ENCODE measurements at places on chromosomes 1 and 21.

DNA sequence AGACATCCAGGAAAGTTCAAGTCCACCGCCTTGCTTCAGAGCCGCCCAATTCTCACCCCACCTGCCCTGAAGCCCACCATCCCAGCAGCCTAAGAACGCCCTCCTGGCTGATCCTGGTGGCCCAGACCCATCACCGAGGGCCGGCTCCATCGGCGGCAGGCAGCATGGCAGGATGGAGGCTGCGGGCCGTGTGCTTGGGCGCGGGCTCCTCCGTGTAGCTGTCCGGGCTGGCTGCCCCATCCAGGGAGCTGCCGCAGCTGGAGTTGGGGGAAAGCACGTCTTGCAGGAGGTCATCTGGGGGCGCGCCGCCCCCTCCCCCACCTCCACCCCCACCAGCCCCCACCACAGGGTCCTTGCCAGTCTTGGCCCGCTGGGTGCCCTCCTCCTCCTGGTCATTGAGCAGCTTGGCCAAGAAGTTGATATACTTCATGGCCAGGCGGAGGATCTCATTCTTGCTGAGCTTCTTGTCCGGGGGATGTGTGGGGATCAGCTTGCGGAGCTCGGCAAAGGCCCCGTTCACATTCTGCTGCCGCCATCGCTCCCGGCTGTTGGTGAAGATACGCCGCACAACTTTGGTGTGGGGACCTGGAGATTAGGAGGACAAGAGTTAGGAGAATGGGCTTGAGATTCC, 12.3 kb downstream of the TAL1 start:
- no peak for DNase-seq

DNA sequence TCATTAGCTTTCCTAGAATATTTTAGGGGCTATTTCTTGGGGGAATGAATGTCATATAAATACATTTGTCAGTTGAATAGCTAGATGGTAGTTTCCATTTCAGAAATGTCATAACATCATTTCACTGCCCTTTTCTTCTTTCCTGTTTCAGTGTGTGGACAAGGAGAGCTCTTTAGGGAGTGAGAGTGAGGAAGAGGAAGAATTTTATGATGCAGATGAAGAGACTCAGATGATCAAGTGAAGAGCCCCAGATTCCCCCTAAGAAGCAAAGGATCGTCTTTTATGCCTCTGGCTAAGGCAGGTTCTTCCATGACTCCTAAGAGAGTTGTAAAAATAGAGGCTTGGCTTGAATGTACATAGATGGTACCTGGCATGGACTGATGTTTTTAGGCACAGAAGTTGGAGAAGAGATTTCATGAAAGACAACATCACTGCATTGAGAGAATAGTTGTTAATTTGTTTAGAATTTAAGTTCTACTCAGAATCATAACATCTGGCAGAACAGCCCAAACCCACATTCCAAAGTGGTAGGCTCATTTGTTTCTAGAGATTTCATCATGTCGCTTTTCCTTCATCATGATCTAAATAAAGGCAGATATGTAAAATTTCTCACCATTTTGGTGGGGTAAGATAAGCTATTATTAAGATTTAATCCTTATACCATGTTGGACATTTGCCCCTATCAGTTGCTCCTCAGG, 44.2 kb upstream of the MAB21L3 start:
- no peak for DNase-seq

DNA sequence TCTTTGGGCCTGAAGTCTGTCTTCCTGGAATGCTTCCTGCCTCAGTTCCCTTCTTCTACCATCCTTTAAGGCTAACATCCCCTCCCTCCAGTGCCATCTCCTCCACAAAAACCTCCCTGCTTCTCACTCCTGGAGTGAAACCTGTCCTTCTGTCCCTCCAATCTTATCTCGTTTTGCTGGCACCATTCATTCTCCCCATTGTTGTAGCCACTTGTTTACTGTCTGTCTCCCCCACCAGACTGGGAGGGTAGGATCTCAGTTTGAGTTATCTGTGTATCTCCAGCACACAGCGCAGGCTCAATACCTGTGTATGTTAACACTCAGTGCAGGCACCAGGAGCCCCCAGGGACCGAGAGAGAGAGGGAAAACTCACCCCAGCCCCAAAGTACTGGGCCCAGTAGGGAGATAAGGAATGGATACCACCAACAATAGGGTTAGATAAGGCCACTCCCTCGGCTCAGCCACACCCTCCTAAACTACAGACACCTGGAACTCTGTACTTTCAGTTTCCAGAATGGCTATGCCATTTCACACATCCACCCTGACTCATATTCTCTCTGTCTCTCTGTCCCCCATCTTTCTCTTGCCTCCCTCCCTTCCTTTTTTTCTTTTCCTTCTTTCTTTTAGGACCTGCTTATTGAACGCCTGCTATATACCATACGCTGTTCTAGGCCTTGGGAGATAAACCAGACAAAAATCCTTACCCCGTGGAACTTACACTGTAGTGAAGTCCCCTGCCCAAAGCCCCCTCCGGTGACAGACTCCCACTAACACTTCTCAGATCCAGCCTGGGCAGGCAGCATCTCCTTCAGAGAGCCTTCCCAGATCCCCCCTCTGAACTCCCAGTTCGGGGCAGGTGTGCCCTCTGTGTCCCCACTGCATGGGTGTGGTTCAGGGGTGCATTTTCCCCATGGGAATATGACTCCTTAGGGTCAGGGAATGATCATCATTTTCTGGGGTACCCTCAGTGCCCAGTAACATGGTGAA, 3.3 kb upstream of the SSBP3 start:
- no peak for DNase-seq

- DNase-seq, result no peak
These were observed 95.1 kb downstream of the KIAA0319L start for GRCh38 chr1:35461966-35462651.

DNA sequence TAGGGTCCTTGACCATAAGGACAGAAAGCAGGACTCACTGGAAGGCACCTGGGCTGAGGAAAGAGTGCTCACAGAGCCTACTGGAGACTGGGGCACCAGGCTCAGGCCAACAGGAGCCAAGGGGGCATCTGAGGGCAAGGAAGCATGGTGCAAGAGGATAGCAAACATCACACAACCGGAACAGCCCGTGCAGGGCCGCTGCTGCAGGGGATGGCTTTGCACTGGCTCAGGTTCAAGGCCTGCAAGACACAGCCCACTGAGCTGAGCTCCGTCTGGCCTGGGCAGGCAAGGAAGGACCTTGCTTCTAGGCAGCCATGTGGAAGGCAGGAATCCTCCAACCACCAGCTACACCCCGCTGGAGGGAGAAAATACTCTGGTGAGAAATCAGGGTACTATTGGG, 59.8 kb upstream of the KIF26B start:
- DNase-seq, result no peak

GRCh38 chr1:87706203-87706602, 377.5 kb downstream of the LMO4 start:
- DNase-seq, result no peak

DNA sequence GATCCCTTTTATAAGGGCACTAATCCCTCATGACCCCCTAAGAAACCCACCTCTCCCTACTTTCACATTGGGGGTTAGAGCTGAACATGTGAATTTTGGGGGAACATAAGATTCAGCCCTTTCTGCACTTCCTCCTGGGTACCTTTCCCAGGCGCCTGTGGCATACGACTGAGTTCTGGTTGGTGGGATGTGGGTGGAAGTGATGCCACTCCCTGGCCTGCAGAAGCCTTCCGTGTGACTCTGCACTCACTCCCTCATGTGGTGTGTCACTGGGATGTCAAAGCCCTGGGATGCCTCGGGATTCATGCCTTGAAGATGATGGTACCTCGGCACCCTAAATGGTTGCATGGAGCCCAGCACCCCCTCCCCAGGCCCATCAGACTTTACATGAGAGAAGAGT, 28.3 kb upstream of the VASH2 start:
- no peak for DNase-seq

- no peak for DNase-seq
These were observed 22.2 kb upstream of the RAP1A start for GRCh38 chr1:111597426-111597825.

- DNase-seq, result no peak
These were observed 7.5 kb upstream of the ZNF436 start for GRCh38 chr1:23376890-23377811.

DNA sequence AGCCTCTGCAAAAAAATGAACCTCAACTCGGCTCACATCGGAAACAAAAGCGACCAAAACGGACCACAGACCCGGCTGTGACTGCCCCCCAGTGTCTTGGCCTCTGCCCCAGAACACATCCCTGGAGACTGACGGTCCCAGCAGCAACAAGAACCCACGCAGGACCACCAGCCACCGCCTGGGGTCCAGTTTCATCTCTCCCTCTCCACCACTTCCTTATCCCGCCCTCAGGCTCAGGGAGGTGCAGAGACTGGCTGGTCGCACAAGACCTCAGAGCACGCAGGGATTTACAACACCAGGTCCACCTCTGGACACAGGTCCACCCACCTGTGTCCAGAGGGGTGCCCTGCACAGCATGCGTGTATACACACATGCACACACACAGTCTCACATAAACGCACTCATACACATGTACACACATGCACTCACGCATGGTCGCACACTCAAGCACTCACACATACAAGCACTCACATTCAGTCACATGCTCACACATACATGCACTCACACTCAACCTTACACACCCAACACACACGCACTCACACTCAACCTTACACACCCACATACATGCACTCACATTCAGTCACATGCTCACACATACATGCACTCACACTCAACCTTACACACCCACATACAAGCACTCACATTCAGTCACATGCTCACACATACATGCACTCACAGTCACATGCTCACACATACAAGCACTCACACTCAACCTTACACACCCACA, 18.6 kb upstream of the TMEM52 start:
- DNase-seq, result no peak

DNA sequence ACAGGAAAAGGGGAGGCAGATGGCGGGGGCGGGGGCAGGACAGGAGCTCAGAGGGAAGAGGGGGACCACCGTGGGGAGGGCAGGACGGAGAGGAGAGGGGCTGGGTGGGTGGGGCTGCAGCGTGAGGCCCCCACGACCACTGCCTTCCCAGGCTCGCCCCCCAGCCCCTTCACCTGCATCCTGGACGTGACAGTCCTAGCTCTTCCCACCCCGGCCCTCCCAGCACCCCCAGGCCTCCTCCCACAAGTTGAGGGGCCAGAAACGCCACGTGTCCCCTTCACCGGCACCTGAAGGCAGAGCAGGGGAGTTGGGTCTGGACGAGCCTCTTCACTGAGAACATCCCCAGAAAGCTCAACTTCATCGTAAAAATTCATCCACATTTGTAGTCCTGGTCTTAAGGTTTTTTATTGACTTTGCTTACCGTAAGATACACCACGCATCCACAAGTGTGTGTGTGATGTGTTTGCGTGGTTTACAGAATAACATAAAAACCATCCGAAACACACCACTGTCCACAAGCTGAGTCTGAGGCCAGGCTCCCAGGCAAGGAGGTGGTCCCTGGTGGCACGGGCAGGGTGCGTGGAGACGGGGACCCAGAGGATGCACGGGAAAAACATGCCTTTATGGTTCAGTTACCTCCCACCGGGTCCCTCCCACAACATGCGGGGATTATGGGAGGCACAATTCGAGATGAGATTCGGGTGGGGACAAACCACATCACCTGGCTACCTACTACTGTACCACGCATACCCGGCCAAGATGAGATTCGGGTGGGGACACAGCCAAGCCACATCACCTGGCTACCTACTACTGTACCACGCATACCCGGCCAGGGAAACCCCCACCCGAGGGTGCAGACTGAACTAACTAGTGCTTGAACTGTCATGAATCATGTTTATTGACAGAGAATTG, 13.9 kb upstream of the COL18A1 start:
- no peak for DNase-seq

DNA sequence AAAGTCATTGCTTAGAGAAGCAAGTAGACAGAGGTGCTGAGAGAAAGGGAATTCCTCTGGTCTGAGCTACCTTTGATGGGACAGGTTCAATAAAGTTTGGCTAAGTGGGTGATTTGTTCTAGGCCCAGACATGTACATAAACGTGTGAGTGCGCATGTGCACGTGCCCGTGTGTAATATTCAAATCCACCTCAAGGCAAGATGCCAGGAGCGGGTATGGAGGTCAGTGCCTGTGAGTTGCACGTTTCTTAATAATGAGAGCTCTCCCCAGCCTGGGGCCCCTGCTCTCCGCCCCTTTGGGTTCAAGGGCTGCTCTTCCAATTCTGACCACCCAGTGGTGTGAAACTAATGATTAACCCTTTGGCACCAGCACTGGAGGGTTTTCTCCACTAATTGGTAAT, 53.8 kb upstream of the LMO4 start:
- DNase-seq, result no peak

DNA sequence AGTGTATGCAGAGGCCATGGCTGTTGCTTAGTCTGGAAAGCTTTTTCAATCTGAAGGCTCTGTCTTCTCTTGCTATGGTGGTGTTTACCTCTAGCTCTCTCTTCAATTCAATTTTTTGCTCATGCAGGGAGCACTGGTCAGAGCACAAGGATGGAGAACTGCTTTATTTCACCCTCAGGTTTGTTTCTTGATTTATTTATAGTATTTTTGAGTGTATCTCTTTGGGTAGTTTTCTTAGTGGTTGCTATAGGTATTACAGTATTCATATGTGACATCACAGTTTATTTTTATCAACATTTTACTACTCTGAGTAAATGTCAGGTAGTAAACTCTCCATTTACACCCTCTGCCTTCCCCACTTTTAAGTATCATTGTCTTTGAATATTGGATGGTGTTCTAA, 147.9 kb downstream of the RASAL2 start:
- no peak for DNase-seq

DNA sequence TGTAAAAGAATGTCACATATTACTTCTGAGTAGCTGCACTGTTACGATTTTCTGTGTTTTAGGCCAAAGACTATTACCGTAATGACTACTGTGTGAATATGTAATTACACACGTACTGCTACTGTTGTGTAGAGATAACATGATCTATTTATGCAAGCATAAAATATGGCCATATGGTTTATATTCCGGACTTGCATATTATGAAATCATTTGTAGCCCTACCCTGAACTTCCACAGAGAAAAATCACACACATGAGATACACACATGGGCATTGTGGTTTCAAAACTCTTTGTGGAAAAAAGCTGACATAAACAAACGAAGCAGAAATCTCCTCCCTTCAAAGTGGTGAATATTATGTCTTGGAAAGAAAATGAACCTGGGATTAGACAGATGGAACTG, 373.0 kb upstream of the ADAMTS5 start:
- no peak for DNase-seq

- DNase-seq, result no peak
These were observed 21.1 kb upstream of the PDE9A start for GRCh38 chr21:42632336-42632751.

GRCh38 chr1:116912846-116913245, 3.1 kb downstream of the PTGFRN start:
- DNase-seq, result no peak

- DNase-seq, result no peak
These were observed 47.6 kb downstream of the FCRL3 start for GRCh38 chr1:157652859-157653493.

Measured in cortex of kidney (tissue), 1 donor.